ENCODE measurements at places on chromosomes 13 and 19.
A peak's percentile ranks its signal among the peaks of the same experiment; 100 is the strongest.

- DNase-seq, result no peak
These were observed 1.8 kb downstream of the NCAN start for GRCh38 chr19:19213426-19214158.

GRCh38 chr19:46951171-46951986 is 68.3 kb upstream of the NPAS1 start:
- DNase-seq, result peak; percentile 10

- DNase-seq, result no peak
These were observed 19.8 kb downstream of the GATAD2A start for GRCh38 chr19:19425170-19425875.

GRCh38 chr13:32968316-32968715 is 47.9 kb upstream of the KL start:
- no peak for DNase-seq

GRCh38 chr19:8050274-8051096 is 2.1 kb upstream of the CCL25 start:
- peak; percentile 42 for DNase-seq

- no peak for DNase-seq
These were observed 16.3 kb downstream of the ZNF565 start for GRCh38 chr19:36198119-36198518.

DNA sequence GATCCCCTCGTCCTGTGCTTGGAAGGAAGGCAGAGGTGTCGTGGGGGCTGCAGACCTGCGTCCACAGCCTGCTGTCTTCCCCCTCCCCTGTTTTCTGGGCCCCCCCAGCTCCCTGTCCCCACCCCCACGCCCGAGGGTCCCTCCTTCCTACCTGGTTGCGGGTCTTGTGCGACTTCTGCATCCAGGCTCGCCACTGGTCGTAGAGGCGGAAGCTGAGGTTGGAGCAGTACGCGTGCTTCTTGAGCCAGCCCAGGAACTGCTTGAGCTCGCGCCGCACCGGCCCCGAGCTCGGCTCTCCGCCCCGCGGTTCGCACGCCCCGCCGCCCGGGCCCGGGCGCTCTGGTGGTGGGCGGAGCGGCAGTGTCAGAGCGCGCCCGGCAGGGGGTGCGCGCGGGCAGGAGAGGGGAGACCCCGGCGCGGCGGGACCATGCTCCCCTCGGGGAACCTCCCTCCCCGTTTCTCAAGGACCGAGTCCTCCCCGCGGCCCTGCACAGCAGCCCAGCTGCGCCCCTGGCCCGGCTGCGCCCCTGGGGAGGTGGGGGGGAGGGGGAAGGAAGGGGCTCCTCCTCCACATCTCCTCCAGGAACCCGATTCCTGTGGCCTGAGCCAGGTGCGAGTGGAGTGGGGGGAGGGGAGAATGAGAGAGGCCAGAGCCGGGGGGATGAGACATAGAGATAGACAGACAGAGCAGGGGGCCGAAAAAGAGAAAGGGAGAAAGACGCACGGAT is 5.7 kb downstream of the REX1BD start:
- DNase-seq, result peak; percentile 62

DNA sequence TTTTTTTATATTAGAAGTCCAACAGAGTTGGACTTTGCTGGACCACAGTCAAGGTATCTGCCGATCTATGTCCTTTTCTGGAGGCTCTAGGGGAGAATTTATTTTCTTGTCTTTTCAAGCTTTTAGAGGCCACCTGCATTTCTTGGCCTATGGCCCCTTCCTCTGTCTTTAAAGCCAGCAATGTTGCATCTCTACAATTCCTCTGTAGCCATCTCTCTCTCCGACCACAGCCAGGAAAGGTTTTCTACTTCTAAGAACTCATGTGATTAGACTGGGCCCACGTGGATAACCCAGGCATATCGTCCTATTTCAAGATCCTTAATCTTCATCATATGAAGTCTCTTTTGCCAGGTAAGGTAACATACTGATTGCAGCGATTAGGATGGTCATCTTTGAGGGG is 43.5 kb upstream of the RGCC start:
- DNase-seq, result no peak

DNA sequence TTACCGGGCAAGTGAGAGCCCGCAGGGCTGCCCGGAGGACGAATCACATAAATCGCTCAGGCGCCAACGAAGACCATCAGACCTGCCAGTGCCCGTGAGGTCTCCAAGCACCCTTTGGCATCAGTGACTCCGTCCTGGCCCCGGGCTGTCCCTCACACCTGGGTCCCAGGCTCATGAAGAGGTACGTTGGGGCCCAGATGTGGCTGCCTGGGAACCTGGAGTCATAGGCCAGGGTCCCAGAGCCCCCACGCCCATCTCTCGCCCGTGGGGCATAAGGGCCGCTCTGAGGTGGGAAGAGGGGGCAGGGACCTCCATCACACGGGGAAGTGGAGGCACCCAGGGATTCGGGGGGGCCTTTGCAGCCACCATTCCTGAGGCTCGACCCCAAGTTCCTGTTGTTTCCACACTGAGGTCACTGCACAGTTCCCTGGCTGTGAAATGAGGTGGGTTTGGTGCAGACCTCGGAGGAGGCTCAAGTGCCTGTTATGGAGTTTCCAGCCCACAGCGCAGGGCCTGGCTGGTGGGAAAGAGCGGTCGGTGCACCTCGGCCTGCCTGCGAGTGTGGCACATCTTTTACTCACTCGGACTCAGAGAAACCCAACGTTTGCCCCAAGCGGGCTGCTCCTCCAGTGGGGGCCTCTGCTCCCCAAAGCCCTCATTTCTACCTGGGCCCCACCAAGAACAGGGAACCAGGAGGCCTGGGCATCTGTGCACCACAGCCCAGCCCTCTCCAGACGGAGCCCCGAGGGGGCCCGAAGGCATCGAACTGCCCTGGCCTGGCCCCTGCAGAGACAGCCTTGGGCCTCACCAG is 35.9 kb upstream of the C13orf46 start:
- DNase-seq, result no peak

DNA sequence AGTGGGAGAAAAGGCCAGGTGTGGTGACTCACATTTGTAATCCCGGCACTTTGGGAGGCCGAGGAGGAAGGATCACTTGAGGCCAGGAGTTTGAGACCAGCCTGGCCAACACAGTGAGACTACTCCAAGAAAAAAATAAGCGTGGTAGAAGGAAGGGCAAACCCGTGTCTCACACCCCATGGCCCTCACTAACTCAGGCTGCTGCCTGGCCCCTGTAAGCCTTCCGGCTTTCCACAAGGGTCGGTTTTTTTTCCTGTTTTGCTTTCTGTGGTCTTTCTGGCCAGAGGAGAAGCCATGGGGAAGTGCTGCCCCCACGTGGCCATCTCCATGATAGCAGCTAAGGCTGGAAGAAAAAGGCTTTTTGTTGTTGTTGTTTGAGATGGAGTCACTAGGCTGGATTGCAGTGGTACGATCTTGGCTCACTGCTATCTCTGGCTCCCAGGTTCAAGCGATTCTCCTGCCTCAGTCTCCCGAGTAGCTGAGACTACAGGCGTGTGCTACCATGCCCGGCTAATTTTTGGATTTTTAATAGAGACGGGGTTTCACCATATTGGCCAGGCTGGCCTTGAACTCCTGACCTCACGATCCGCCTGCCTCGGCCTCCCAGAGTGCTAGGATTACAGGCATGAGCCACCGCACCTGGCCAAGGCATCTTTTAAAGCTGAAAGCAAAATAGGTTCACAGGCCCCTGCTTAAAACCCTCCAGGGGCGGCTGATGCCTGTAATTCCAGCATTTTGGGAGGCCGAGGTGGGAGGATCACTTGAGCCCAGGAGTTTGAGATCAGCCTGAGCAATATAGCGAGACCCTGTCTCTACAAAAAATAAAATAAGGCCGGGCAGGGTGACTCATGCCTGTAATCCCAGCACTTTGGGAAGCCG is 7.5 kb upstream of the ARHGEF18 start:
- peak; percentile 72 for DNase-seq
